Stromal cell of bone marrow (primary cell): ENCODE measurements at places on chromosomes 7 and 10.

DNA sequence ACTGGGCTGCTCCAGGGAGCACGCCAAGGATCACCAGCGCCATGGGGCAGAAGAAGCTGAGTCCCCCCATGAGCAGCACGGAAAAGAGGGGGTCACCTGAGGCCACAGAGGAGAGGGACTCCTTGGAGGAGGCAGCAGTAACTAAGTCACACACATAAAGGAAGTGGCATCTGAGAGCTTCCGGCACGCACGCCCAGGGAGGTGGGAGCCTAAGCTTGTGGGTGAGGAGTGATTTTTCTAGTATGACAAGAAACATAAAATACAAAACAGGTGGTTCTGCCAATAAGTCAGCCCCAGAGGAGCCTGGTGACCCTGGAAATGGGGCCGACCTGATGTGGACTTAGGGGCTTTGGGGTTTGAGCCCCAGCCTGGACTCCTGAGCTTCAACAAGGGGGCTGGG, 60.8 kb downstream of the CARD11 start:
- no peak for DNase-seq

DNA sequence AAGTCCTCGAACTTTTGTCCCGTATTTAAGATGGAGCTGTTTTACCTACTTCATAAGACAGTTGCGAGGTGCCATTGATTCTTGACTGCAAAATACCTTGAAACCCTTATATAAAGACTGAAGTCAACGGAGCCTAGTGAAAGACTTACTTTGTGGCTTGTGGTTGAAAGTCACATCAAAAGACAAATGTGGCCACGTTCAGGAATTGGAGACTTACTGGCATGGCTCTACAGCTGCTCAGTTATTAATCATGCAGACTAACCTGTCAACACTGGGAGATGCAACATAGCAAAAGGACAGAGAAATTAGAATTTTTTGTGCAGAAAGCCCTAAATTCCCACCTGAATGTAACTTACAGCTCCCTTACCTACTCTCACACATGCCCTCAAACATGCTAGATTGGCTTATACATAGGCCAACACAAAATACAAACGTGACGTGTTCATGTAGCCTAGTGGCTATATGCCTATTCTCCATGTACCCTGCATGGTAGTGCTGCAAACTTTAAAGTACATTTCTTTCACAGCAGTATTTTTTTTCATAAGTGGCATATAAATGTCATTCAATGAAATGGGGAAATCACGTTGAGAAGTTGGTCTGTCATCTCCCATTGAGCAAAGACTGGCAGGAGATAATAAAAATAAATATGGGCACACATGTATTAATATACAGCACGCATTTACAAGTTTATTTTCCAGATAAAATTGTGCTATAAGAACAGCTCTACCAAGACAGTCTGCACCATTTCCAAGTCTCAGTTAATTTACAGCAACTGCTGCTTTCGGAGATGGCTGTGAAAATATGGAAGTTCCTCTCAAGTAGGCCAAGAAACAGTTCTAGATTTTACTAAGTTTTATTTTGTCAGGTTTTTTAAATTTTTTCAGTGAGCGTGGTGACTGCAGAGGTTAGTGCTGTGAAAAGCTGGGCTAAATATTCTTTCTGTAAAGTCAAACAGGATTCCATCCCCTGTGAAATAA, 170.4 kb upstream of the C7orf33 start:
- no peak for DNase-seq

DNA sequence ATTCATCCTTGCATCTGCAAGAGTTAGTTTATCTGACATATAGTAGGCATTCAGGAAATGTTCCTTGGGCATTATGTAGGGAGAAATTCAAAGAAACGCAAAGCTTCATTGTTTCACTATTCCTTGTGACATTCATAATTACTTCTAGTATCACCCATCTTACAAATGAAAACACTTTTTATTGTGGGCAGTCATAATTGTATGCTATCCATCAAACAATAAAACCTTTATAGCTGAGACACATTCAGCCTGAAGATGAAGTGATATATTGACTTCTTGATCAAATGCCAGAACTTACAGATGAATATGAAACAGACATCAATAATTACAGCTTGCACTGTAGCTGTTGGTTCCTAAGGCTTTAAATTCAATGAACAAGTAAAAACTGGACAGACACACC, 36.4 kb downstream of the FAM204A start:
- DNase-seq, result no peak

- DNase-seq, result no peak
These were observed 118.9 kb downstream of the AKR1D1 start for GRCh38 chr7:138195151-138195571.

- DNase-seq, result peak; percentile 93
These were observed 399.5 kb upstream of the ANKRD30A start for GRCh38 chr10:36725581-36726520.

- DNase-seq, result no peak
These were observed 77.5 kb downstream of the SEPTIN7 start for GRCh38 chr7:35878351-35878750.
